Breast epithelium (tissue), 4 donors: ENCODE measurements at places on chromosomes 3 and 15. TPM values are rescaled to one million over a fixed set of nuclear protein-coding genes. Genes with fewer than 3 reads are reported as not detected.

DNA sequence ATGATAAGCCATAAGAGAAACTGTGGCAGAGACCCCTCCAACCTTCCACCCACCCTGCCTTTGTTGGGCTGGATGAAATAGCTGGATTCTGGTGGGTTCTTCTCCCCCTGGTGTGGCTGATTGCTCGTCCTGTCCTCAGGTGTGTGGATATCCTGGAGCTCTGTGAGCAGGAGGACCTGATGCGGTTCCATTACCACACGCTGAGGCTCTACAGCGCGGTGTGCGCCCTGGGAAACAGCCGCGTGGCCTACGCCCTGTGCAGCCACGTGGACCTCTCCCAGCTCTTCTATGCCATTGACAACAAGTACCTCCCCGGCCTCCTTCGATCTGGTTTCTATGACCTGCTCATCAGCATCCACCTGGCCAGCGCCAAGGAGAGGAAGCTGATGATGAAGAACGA, 306.3 kb upstream of the CHRM5 start:
- no peak for DNase-seq

DNA sequence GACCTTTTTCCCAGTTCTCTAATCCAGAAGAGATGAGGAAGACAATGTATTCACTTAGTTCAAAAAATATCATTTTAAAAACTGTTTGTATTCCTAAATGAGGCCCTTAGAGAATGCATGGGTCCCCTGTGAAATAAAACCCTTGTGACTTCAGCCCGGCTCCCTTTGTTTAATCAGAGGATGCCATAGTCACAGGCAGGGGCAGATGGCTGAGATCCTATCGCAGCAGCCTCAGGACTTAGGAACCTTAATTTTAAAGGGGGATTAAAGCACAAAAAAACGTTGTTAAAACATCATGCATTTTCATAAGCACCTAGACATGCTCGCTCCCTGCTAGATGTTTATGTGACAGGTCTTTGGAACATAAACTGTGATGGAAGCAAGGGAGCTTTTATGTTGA, 176.6 kb downstream of the IL20RB start:
- no peak for DNase-seq

- no peak for DNase-seq
These were observed 692.7 kb upstream of the GRM7 start for GRCh38 chr3:6168256-6168655.

Gene SLC6A11
- total RNA-seq, result not detected

DNA sequence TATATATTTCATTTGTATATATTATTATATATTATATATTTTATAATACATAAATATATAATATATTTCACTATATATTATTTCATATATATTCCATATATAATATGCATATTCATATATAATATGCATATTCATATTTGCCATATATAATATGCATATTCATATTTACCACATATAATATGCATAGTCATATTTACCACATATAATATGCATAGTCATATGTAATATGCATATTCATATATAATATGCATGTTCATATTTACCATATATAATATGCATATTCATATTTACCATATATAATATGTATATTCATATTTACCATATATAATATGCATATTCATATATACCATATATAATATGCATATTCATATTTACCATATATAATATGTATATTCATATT, 51.2 kb upstream of the GATA2 start:
- DNase-seq, result no peak

DNA sequence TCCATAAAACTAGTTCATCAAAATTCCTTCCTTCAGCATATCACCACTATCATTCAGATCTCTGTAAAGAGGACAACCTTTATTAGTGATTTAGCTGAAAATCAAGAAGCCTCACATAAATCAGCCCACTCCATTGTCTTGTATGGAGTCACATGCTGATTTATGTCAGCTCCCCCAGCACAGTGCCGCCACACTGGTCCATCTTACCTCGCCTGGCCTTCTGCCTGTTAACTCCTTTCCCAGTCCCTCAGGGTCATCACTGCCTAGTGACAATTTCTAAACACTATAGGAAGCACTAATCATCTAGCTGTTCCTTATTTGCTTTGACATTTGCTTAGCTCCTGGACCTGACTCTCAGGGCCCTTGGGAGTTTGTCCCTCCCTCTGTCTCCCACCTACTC, 75.4 kb downstream of the PLCL2 start:
- DNase-seq, result no peak

- DNase-seq, result no peak
These were observed 420.0 kb upstream of the CBLB start for GRCh38 chr3:106288781-106289180.

DNA sequence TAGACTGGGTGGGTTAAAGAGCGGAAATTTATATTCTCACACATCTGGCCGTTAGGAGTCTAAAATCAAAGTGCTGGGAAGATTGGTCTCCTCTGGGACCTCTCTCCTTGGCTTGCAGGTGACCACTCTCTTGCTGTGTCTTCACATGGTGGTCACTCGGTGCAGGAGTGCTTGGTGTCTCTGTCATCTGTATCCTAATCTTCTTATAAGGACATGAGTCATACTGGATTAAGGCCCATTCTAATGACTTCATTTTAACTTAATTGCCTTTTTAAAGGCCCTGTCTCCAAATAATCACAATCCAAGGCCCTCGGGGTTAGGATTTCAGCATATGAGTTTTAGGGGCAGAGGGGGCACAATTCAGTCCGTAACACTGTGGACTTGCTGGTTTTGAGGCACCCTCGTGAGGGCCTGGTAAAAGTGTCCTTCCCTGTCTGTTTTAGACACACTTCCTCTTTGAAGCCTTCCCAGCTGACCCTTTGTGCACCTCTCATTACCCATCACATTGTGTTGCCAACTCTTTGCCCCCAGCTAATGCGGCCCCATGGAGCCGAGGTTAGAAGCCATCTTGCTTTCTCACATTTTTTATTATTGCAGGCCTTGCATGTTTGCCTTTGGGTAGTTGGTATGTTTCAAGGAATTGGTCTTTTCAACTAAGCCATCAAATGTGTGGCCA, 3.2 kb downstream of the XYLB start:
- DNase-seq, result no peak

- DNase-seq, result no peak
These were observed 22.8 kb downstream of the HCLS1 start for GRCh38 chr3:121637922-121638321.

Gene FOXB1
- not detected for total RNA-seq

GRCh38 chr3:195186041-195186709, 84.8 kb downstream of the XXYLT1 start:
- no peak for DNase-seq

GRCh38 chr3:46849686-46850467, 13.4 kb downstream of the MYL3 start:
- DNase-seq, result no peak

Gene ZNF280D
- 86.5 TPM for total RNA-seq

- no peak for DNase-seq
These were observed 15.1 kb downstream of the TTC14 start for GRCh38 chr3:180617049-180617448.

- DNase-seq, result no peak
These were observed 1.8 kb upstream of the ZMYND10 start for GRCh38 chr3:50347187-50347813.
